ENCODE measurements at places on chromosomes 13 and 19. TPM values are rescaled to one million over a fixed set of nuclear protein-coding genes. Genes with fewer than 3 reads are reported as not detected.

ZNF665 gene
- 2.9 TPM for total RNA-seq

GNG7 gene
- 12.8 TPM for total RNA-seq

GPR12 gene
- total RNA-seq = 0.17 TPM

- no peak for DNase-seq
Measured at GRCh38 chr13:23728807-23729206, 158.6 kb downstream of the TNFRSF19 start.

DNA sequence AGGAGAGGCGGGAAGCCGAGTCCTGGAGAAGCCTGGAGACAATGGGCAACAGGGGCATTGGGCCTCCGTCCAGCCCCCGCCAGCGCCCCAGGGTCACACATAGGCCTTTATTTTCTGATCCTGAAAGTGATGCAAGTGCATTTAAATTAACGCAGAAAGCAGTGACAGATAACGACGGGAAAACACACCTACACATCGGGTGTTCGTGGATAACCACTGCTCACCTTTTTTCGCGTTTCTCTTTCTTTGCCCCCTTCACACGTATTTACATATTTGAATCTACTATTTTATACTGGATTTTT, 30.4 kb upstream of the GRTP1 start:
- DNase-seq = no peak

DNA sequence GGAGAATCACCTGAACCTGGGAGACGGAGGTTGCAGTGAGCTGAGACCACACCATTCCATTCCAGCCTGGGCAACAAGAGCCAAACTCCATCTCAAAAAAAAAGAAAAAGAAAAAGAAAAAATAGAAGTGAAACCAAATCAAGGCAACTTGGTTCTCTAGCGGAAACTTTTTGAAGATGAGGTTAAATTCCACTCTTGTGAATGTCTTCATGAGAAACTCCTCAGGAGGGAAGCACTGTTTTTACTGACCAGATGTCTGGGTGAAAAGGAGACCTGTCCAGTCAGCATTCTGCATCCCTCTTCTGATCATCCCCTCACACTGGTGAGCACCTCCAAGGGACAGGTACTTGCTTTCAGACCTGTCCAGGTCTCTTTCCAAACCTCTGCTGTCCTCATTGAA, 15.8 kb downstream of the BRD4 start:
- no peak for DNase-seq

DNA sequence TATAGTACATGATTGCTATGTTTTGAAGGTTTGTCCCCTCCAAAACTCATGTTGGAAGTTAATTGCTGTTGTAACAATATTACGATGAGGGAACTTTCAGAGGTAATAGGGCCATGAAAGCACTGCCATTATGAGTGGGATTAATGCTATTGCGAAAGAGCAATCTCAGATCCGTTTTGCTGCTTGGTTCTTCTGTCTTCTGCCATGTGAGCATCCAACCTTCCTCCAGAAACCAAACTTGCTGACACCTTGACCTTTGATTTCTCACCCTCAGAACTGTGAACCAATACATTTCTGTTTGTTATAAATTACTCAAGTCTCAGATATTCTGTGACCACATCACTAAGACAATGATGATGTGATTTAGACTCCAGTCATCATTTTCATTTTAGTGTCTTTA, 2590.9 kb downstream of the PCDH9 start:
- no peak for DNase-seq

DNA sequence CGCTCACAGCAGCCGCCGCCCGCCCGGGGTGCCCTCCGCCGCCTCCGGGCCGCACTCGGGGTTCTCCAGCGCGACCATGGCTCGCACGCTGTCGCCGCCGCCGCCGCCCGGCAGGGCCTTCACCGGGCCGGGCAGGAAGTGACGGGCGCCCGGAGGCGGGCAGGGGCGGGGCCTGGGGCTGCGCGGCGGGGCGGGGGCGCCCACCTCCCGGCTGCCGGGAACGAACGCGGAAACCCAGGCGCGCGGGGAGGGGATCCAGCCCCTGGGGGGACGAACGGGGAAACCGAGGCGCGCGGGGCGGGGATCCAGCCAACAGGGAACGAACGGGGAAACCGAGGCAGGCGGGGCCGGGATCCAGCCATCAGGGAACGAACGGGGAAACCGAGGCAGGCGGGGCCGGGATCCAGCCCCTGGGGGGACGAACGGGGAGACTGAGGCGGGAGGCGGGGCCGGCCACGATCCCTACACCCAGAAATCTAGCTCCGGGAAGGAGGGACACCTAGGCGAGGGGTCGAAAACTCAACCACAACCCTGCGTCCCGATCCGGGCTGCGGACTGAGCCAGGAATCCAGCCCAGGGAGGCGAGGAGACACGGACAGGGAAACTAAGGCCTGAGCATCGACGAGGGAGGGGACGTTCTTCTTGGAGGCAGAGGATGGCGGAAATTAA, at the start of gene R3HDM4:
TSS of gene R3HDM4 (minus strand) at position 140 of the 669 bp plus-strand sequence. CDS start at position 78, 62 bp downstream.
- DNase-seq = no peak

All from esophagus muscularis mucosa (tissue), 4 donors.